Adrenal gland (tissue), 19 donors: ENCODE measurements at places on chromosomes 2 and 18. TPM values are rescaled to one million over a fixed set of nuclear protein-coding genes. Genes with fewer than 3 reads are reported as not detected.

GRCh38 chr18:46723856-46724415, 32.9 kb downstream of the ST8SIA5 start:
- peaks cover 5% of the 10 kb centered on the region for H3K4me1 ChIP-seq
- no peaks in the 10 kb centered on the region for H3K27me3 ChIP-seq
- no peak overlapping the region for H3K4me3 ChIP-seq
- DNase-seq = no peak

GRCh38 chr2:117875786-117876185, 61.3 kb downstream of the DDX18 start:
- H3K4me1 ChIP-seq = no peaks in the 10 kb centered on the region
- no peak overlapping the region for H3K4me3 ChIP-seq
- no peak overlapping the region for H3K27ac ChIP-seq
- H3K27me3 ChIP-seq = peaks cover 3% of the 10 kb centered on the region

- H3K36me3 ChIP-seq = no peaks in the 10 kb centered on the region
- no peaks in the 10 kb centered on the region for H3K27me3 ChIP-seq
- H3K27ac ChIP-seq = no peak overlapping the region
- H3K4me3 ChIP-seq = no peak overlapping the region
- peaks cover 28% of the 10 kb centered on the region for H3K4me1 ChIP-seq
These were observed 84.7 kb upstream of the STON1 start for GRCh38 chr2:48445091-48445725.

DNA sequence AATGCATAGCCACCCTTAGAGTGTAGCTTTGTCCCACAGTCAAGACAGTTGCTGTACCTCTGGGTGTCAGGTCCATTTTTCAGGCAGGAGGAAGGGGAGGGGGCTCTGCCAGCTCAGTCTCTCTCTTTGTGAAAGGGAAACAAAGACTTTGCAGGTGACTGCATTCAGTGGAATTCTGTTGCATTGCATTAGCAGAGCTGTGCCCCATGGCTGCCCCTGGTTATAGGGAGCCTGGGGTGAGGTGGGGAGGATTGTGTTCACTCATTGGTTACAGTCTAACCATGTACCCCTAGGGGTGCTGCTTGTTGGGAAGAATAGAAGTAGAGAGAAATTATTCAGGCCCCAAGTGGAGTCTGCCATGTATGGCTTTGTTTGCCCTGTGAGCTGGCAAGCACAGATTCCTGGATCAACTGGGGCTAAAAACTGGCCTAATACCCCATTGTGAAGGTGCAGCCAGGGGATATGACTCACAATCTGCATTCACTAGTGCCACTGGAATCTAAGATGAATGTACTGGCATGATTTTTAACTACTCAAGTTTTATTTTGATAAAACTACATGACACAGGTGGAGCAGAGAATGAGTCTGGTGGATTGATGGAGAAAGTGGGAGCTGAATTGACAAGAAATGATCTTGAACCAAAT, 118.4 kb downstream of the SH3BP4 start:
- H3K36me3 ChIP-seq = no peaks in the 10 kb centered on the region
- H3K27ac ChIP-seq = no peak overlapping the region
- DNase-seq = no peak
- no peaks in the 10 kb centered on the region for H3K4me1 ChIP-seq

DNA sequence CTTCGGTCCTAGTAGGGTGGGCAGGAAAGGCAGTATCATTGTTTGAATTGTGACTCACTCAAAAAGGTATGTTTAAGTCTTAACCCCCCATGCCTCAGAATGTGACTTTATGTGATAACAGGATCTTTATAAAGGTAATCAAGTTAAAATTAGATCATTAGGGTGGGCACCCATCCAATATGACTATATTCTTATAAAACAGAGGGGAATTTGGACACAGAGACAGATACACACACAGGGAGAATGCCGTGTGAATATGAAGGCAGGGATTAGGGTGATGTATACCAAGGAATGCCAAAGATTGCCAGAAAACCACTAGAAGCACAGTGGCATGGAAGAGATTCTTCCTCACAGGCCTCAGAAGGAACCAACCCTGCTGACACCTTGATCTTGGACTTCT, 281.8 kb downstream of the CLIP4 start:
- H3K4me1 ChIP-seq = no peaks in the 10 kb centered on the region
- H3K27ac ChIP-seq = no peak overlapping the region
- H3K36me3 ChIP-seq = no peaks in the 10 kb centered on the region
- H3K4me3 ChIP-seq = no peak overlapping the region
- DNase-seq = no peak
- no peaks in the 10 kb centered on the region for H3K27me3 ChIP-seq

DNA sequence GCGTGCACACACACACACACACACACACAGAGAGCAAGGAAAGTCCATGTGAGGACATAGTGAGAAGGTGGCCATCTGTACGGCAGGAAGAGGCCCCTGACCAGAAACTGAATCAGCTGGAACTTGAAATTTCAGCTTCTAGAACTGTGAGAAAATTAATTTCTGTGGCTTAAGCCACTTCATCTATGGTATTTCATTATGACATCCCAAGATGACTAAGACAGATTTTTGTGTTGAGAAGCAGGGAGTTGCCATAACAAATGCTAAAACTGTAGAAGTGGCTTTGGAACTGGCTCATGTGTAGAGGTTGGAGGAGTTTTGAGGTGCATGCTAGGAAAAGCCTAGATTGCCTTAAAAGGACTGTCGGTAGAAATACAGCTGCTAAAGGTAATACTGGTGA, 63.4 kb upstream of the ZBTB7C start:
- DNase-seq = no peak
- H3K4me1 ChIP-seq = peaks cover 7% of the 10 kb centered on the region
- H3K36me3 ChIP-seq = no peaks in the 10 kb centered on the region
- no peak overlapping the region for H3K4me3 ChIP-seq
- H3K27me3 ChIP-seq = no peaks in the 10 kb centered on the region

GRCh38 chr2:220273082-220273481, 645.7 kb downstream of the SLC4A3 start:
- no peak overlapping the region for H3K4me3 ChIP-seq
- H3K36me3 ChIP-seq = no peaks in the 10 kb centered on the region
- no peak overlapping the region for H3K27ac ChIP-seq
- no peaks in the 10 kb centered on the region for H3K4me1 ChIP-seq
- H3K27me3 ChIP-seq = peaks cover 3% of the 10 kb centered on the region

DNA sequence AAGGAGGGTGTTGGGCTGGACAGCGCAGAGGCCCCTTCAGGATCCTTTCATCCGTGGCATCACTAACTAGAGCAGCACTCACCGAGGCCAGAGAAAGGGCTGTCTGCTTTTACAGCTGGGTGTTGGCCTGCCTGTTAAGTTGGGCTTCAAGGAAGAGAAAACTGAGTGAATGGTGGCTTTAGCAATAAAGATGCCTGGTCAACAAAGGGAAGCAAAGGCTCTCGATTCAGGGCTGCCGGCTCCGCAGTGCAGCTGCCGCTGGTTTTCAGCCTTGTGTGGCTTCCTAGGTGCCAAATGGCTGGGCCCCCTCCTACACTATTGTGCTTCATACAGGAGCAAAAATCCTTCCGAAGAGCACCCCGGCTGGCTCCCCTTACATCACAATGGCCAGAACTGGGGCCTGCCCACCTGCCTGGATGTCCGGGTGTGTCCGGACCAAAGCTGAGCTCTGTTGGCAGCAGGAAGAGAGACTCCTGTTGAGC, 61.0 kb upstream of the GPR45 start:
- H3K36me3 ChIP-seq = no peaks in the 10 kb centered on the region
- no peaks in the 10 kb centered on the region for H3K27me3 ChIP-seq
- H3K4me1 ChIP-seq = no peaks in the 10 kb centered on the region
- no peak overlapping the region for H3K27ac ChIP-seq
- H3K4me3 ChIP-seq = no peak overlapping the region

- peaks cover 6% of the 10 kb centered on the region for H3K4me1 ChIP-seq
- no peak for DNase-seq
- no peaks in the 10 kb centered on the region for H3K36me3 ChIP-seq
- H3K27me3 ChIP-seq = no peaks in the 10 kb centered on the region
These were observed 381.8 kb downstream of the MTX2 start for GRCh38 chr2:176650838-176651555.

LHCGR gene
- 4.3 TPM for polyA plus RNA-seq

PTH2R gene
- 0.84 TPM for polyA plus RNA-seq

HOXD8 gene
- 14.4 TPM for polyA plus RNA-seq

SPRED2 gene
- 13.2 TPM for polyA plus RNA-seq

ZC3H8 gene
- polyA plus RNA-seq = 3.0 TPM
